SK-N-SH (cell line): ENCODE measurements at places on chromosomes 1 and 21.
A peak's percentile ranks its signal among the peaks of the same experiment; 100 is the strongest.

DNA sequence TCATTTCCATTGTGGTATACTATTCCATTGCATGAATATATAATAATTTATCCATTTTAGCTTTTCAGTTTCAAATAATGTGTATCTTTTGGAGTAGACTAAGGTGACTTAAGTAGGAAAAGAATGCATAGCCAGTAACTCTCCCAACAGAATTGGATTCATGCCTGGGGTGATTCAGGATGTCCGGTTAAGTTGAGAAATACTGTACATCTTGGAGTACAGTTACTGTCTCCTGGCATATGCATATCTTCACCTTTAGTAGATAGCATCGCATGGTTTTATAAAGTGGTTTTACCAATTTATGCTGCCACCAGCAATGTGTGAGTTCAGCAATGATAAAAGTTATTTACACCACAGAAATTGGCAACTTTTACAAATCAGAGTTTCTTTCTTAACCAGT, 18.6 kb upstream of the SLC6A9 start:
- DNase-seq: no peak

DNA sequence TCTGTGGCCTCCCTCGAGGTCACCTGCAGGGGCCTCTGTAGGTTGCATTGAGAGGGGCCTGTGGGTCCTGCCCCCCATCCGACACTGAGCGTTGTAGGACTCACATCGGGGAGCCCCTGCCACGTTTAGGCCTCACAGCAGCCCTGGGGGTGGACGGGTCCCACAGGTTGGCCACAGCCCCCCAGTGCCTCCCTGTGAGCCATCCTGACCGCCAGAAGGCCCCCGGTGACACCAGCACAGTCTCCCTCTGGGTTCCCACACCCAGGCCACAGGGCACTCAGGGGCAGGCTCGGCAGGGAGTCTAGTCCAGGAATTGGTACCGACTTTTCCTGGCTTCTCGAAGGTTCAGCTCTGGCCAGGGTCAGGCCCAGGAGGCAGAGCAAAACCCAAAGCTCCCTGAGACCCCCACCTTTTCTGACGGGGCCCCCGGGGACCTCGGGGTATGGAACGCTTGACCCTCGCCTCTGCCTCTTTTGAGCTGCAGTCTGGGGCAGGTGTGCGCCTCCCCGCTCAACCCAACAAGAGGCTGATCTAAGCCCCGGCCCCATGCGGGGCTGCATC, 13.9 kb upstream of the POFUT2 start:
- no peak for DNase-seq

- DNase-seq: no peak
Observed at GRCh38 chr1:36446746-36447145, 3.5 kb downstream of the OSCP1 start.

DNA sequence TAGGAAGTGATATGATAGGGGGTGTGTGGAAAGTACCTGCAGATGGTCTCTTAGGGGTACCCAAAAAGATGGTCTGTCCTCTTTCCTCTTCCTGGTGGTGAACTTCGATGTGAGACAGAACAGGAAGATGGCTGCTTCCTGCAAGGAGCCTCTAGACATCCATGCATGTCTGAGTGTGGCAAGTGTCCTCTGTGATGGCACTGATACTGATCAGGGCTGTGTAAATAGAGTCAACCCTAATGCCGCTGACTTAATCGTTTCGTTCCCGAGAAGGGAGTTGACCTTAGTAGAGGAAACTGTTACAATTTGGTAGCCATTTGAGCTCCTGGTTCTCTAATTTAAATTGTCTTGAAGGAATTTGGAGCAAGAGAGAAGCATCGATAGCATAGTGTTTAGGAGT, 168.6 kb downstream of the VPS13D start:
- DNase-seq: no peak

GRCh38 chr1:200314085-200314750, 95.6 kb downstream of the ZNF281 start:
- no peak for DNase-seq

DNA sequence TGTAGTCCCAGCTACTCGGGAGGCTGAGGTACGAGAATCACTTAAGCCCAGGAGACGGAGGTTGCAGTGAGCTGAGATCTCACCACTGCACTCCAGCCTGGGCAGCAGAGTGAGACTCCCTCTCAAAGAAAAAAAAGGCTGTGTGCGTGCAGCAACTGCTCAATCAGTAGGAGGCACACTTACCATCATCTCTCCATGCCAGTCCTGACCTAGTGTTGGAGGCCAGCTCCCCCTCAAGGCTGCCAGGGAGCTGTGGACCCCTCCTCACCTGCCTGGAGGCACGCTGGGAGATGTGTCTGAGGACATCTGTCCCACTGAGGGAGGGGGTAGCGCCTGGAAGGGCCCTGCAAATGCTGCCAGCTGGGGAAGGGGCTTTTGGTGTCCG, 11.9 kb downstream of the RPS6KA1 start:
- DNase-seq: no peak

GRCh38 chr1:213200630-213201029, 149.6 kb downstream of the RPS6KC1 start:
- no peak for DNase-seq

DNA sequence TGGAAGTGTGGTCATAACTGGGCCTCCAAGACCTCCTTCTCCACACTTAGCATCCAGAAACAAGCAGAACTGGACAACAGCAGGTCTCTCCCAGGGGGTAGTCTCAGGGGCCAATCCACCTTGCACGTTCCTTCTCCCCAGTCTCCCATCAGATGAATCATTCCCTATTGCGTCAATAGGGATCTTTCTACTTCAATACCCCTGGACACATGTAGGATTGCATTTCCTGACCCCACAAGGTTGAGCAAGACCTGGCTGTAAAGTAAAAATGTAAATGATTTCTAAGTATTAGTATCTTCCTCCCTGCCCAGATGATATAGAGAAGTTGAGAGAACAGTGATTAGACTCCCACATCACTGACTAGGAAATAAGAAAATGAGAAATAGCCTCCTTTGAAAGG, 224.5 kb upstream of the CSF3R start:
- DNase-seq: no peak

DNA sequence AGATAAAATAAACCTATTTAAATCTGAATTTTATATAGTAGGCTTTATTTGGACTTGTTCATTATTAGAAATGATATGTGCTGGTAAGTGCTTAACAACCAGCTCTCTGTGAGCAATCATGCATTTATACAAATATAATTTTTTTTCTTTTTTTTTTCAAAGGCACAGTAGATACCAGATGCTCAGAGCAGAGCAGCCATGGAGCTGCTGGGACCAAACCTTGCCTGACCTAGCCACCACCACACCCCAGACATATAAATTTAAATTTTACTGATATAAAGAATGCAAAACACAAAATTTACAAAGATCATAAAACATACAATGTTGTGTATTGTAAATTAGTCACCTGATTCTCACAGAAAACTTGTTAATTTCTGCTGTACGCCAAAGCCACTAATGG, 290.6 kb downstream of the SDCCAG8 start:
- DNase-seq: no peak

GRCh38 chr1:26327956-26328362, 10.2 kb downstream of the CD52 start:
- DNase-seq: no peak

- DNase-seq: no peak
Observed at GRCh38 chr21:34031835-34032370, 41.5 kb upstream of the MRPS6 start.

- no peak for DNase-seq
Observed at GRCh38 chr1:114316204-114316603, 162.5 kb upstream of the SYT6 start.

GRCh38 chr1:240128366-240128765, 36.7 kb downstream of the FMN2 start:
- DNase-seq: no peak

GRCh38 chr1:232484856-232485255, 145.1 kb downstream of the SIPA1L2 start:
- DNase-seq: no peak

DNA sequence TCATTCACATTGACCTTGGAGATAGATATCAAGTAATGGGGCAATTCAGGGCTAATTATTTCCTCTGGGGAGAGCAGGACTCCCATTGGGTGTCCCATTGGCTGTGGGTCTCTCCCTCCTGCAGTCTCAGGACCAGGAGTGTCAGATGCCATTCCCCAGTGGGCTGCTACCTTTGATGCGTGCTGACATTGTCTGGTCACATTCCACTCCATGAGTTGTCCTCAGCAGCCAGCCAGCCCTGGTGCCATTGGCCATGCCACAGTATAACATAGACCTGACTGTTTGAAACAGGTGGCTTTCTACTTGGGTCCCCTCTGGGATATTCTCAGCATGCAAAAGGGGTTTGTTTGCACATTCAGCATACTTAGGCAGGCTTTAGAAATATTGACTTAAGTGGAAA, 118.5 kb downstream of the MRPS6 start:
- DNase-seq: no peak

- DNase-seq: peak; percentile 56
Observed at GRCh38 chr1:115084902-115085511, 4.3 kb downstream of the TSPAN2 start.

DNA sequence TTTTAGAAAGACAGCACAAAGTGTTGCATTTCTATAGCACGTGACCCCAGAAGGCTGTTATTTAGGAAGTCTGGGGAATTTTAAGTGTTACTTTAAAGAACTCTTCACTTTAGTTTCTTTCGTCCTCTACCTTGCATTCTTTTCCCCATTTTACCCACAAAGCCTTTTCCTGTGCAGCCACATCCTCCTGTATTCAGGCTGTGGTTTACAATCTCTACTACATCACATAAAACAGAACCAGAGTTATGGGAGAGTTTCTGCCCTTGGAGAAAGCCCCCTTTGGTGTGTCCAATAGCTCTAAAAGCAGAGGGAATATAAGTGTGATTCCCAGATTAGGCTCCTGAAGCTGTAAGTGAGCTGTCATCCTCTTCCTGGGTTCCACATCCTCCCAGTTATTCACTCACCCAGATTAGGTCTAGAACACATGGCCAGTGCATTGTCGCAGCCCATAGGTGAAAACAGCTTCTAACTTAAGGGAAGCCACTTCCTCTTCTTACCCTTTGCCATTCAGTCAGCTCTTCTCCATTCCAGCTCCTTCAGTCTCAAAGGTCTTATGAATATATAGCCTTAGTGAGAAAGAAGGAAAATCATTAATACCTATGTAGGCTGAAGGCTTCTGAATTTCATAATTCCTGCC, 171.1 kb downstream of the PIGK start:
- no peak for DNase-seq

DNA sequence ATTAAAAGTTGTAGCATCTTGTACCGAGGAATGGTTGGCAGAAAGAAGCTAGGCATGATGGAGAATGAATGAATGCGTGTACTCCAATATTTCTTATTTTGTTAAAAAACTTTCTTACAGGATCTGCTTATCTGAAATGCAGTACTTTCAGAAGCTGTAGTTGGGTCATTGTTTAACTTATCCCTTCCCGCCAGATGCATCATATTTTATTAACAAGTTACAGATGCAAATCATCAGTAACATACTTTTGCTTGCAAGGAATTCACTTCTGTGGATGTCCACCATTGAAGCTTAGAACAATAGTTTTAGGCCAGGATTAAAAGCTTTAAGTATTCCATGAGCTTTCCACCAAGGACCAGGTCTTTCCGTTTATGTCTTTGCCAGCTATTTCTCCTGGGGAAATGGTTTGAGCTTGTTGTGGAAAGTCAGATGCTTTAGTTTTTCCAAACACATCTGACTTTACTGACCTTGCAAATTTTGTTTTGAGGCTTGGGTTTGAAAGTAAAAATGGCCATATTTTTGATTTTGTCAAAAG, 65.4 kb downstream of the PATJ start:
- DNase-seq: no peak

GRCh38 chr1:215923129-215923824, 356.2 kb downstream of the KCTD3 start:
- no peak for DNase-seq

DNA sequence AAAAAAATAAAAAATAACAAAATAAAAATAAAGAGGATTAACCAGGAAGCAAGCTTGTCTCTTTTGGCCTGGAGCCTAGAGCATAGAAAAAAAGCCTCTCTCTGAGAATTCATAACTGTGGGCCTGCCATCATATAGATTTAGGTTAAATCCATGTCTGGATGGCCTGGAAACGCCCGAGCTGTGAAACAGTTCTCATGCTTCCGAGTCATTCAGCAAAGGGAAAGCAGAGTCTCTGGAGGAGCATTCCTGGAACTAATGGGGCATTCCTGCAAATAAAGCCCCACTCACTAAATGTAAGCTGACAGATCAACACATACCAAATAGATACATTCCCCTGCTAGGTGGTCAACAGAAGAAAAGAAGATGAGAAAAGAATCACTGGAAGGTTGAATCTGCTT, 75.8 kb upstream of the GNG4 start:
- no peak for DNase-seq

DNA sequence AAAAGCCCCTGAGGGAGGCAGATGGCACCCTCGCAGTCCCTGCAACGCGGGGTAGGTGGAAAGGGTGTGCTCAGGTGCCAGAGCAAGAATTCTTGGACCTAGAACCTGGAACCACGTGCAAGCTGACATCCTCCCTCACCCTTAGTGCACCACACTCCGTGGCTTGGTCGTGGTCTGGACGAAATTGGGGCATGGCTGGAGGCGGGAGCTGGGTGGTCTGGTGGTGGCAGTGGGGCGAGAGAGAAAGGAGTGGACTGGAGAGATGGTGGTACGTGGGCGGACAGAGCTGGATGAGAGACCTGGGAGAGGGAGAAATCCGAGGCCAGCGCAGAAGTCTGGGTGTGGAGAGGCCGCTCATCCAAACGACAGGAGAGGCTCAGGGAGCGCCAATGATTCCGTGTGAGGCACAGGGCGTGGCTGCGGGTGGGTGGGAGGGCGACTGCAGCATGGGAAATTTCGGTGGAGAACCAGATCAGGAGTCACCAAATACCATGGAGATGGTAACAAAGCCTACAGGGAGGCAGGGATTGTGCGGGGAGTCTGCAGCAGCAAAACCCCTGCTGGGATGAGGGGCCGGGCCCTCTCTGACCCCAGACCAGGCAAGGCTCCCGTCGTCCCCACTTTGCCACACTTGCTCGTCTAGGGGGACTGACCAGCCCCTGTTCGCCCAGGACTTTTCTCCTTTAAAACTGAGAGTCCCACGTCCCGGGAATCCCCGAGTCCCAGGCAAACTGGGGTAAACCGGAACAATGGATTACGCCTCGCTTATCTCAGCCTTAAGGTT, 31.9 kb downstream of the CDCP2 start:
- DNase-seq: no peak

DNA sequence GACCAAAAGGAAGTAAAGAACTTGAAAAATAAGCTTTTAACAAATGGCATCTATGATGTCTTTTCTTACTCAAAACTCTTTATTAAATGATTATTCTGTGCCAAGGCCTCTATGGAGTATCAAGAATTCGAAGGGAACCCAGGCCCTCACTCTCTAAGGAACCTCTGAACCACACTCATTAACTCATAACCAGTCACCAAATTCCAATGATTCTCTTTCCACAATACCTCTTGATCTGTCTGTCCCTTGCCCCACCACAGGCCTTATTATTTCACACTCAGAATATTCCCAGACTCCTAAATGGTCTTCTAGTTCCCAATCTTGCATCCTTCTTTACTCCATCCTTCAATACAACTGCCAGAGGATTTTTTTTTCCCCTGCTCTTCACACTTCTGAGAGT, 37.0 kb downstream of the PCSK9 start:
- no peak for DNase-seq

DNA sequence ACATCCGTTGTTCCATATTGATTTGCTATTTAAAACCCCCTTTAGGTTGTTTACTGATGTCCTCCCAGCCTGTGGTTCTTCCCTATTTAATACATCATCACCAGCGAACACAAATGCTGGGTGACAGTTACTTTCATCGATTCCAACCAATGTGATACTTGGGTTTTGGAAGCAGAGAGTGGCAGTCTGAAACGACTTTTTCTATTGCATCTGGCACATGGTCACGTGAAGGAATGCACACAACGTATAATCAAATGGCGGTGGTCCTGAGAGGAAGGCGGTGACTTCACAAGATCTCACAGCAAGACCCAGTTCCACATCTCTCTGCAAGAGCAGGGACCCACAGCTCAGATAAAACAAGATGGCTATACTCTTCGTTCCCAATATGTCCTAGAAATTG, 213.9 kb downstream of the DSCAM start:
- DNase-seq: no peak
